ENCODE measurements at places on chromosomes 16 and 17. TPM values are rescaled to one million over a fixed set of nuclear protein-coding genes. Genes with fewer than 3 reads are reported as not detected.

Gene HBQ1
- total RNA-seq: 0.97 TPM

Gene TPSAB1
- not detected for total RNA-seq

Gene WDR81
- total RNA-seq: 25.6 TPM

Gene KLHL36
- total RNA-seq: 83.8 TPM

Gene CFAP97D1
- total RNA-seq: not detected

Gene SLC5A11
- not detected for total RNA-seq

Gene FBXW10
- not detected for total RNA-seq

Gene SLC7A6
- 10.0 TPM for total RNA-seq

Gene ABCC12
- not detected for total RNA-seq

Gene GPR142
- total RNA-seq: 0.16 TPM

Gene JPH3
- 0.44 TPM for total RNA-seq

Gene SHBG
- total RNA-seq: 0.38 TPM

Gene TBC1D3E
- total RNA-seq: not detected

Gene NKD1
- total RNA-seq: under 0.01 TPM

Gene NPIPA8
- total RNA-seq: 10.4 TPM

Gene CTRB1
- total RNA-seq: not detected
